CD4-positive, alpha-beta T cell treated with Interleukin-12 subunit alpha and Interleukin-12 subunit beta, for 1 hour (primary cell): ENCODE measurements at places on chromosomes 5 and 9.

- DNase-seq = no peak
These were observed 169.4 kb upstream of the TMEM161B start for GRCh38 chr5:88438006-88438405.

DNA sequence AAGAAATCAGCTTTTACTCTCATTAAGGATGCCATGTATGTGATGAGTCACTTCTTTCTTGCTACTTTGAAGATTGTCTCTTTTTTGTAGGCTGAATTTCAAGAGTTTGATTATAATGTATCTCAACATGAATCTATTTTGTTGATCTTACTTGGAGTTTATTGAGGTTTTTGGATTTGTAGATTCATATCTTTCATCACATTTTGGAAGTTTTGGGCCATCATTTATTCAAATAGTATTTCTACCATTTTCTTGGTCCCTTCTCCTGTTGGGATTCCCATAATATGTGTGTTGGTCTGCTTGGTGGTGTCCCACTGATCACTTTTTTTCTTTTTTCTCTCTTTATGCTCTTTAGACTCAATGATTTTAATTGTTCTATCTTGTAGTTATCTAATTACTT lies 116.3 kb downstream of the CNTLN start:
- no peak for DNase-seq

DNA sequence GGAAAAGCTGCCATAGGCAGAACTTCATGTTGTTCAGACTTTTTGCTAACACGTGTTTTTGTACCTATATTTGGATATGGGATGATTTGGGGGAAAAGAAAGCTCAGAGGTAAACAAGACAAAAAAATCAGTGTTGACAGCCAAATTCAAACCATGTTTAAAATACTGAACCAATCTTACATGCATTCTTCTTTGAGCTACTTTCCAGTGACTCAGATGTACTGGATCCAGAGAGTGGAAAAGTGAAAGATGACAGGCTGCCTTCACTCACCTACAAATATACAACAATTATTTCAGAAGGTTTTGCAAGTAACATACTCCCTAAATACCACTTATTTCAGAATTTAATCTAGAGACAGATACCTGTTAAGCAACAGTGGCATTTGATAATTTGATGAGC lies 165.7 kb downstream of the MPDZ start:
- no peak for DNase-seq

DNA sequence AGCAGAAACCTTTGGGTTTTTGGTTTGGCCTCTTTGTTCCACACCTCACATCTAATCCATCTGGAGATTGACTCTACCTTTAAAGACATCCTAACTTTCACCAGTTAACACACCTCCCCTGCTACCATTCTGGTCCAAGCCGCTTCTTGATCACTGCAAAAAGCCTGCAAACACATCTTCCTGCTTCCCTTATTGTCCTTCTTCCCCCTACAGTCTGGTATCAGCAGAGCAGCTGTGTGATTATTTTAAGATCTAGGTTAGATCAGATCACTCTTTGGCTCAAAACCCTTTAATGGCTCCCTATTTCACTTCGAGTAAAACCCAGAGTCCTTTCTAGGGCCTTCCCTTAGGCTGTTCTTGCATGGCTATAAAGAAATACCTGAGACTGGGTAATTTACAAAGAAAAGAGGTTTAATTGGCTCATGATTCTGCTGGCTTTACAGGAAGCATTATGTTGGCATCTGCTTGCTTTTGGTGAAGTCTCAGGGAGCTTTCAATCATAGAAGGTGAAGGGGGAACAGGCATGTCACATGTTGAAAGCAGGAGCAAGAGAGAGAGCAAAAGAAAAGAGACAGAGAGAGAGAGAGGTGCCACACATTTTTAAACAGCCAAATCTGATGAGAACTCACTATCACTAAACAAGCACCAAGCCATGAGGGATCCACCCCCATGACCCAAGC lies 1.5 kb upstream of the TEX10 start:
- DNase-seq = no peak
